IMR-90 (cell line): ENCODE measurements at places on chromosomes 13 and 19.

- peak; percentile 69 for DNase-seq
Measured at GRCh38 chr13:51797664-51798488, 6.1 kb downstream of the DHRS12 start.

DNA sequence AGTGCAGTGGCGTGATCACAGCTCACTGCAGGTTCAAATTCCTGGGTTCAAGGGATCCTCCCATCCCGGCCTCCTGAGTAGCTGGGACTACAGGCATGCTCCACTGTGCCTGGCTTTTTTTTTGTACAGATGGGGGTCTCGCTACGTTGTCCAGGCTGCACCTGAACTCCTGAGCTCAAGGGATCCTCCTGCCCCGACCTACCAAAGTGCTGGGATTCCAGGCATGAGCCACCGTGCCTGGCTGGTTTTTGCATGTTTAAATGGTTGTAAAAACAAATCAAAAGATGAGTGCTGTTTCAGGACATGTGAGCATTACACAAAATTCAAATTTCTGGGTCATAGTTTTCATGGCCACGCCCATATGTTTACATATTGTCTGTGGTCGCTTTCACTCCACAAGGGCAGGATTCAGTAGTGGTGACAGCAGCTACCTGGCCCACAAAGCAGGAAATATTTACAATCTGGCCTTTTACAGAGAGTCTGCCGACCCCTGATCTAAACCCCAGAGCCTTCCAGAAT, 5.3 kb downstream of the MATK start:
- DNase-seq, result no peak

DNA sequence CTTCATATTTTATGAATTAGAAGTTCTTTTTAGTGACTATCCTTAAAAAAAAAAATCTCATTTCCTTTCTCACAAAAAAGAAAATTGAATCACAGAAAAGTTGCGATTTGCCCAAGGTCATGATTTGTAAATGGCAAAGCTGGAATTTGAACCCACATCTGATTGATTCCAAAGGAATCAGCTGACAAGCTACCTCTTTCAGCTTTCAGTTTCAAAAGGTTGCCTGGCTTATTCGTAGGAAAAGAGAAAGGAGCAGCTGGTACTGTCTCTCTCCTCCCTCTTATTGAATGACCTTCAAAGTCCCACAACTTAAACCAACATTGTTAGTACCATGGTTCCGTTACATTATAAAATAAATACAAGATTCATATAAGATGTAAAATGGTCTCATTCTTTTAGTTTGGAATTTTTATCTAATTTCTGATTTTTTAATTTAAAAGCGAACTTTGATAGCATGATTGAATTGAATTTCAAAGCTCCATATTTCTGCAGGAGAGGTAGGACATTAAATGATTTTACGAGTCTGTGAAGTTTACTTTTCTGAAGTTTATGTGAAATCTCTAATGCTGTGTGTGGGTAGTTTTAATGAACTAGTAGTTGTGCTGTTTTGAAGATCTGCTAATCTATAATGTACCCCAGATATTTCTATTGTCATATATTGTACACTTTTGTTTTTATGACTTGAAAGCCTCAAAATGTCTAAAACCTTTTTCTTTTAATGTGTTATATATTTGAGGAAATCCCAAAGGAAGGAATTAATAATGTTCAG, 18.5 kb upstream of the KCTD4 start:
- DNase-seq, result no peak

- DNase-seq, result peak; percentile 52
Measured at GRCh38 chr19:47512183-47512947, 2.5 kb downstream of the NAPA start.

DNA sequence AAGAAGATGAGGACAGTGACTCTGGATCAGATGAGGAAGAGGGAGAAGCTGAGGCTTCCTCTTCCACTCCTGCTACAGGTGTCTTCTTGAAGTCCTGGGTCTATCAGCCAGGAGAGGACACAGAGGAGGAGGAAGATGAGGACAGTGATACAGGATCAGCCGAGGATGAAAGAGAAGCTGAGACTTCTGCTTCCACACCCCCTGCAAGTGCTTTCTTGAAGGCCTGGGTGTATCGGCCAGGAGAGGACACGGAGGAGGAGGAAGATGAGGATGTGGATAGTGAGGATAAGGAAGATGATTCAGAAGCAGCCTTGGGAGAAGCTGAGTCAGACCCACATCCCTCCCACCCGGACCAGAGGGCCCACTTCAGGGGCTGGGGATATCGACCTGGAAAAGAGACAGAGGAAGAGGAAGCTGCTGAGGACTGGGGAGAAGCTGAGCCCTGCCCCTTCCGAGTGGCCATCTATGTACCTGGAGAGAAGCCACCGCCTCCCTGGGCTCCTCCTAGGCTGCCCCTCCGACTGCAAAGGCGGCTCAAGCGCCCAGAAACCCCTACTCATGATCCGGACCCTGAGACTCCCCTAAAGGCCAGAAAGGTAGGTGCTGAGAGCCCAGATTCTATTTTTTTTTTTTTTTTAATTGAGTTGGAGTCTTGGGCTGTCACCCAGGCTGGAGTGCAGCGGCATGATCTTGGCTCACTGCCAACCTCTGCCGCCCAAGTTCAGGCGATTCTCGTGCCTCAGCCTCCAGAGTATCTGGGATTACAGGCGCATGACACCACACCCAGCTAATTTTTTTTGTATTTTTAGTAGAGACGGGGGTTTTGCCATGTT, 2.3 kb downstream of the PPP1R15A start:
- DNase-seq, result peak; percentile 80
